Airway epithelial cell (primary cell): ENCODE measurements at places on chromosomes 6 and 20. TPM values are rescaled to one million over a fixed set of nuclear protein-coding genes. Genes with fewer than 3 reads are reported as not detected.

The SS18L1 gene
- 6.0 and 10.2 TPM in 2 replicates for total RNA-seq

The BPIFA1 gene
- total RNA-seq, result 0.35 and 0.42 TPM in 2 replicates

The CLPSL2 gene
- 5.1 TPM in 1 of 2 replicates, not detected in the other for total RNA-seq

The UNC93A gene
- total RNA-seq, result not detected in 2 replicates

The NPEPL1 gene
- total RNA-seq, result 11.4 and 12.6 TPM in 2 replicates

The PROKR2 gene
- not detected in 2 replicates for total RNA-seq

The MICB gene
- 5.2 and 9.3 TPM in 2 replicates for total RNA-seq

The PGC gene
- not detected in 2 replicates for total RNA-seq

The SLC25A27 gene
- total RNA-seq, result 3.1 TPM in 2 replicates

The OR2B2 gene
- total RNA-seq, result not detected in 2 replicates

The DDX43 gene
- 0.07 TPM in 1 of 2 replicates, not detected in the other for total RNA-seq

The SCRT2 gene
- not detected in 2 replicates for total RNA-seq

The TFAP2B gene
- total RNA-seq, result not detected in 2 replicates

The ATP6V1G2 gene
- total RNA-seq, result 0.19 and 0.28 TPM in 2 replicates

The LPA gene
- total RNA-seq, result not detected in 2 replicates

The FNDC11 gene
- total RNA-seq, result 0.42 and 1.3 TPM in 2 replicates

The STX11 gene
- total RNA-seq, result 1.5 and 1.7 TPM in 2 replicates

The PACRG gene
- 0.19 and 0.21 TPM in 2 replicates for total RNA-seq
